ENCODE measurements at places on chromosomes 5 and 9.

DNA sequence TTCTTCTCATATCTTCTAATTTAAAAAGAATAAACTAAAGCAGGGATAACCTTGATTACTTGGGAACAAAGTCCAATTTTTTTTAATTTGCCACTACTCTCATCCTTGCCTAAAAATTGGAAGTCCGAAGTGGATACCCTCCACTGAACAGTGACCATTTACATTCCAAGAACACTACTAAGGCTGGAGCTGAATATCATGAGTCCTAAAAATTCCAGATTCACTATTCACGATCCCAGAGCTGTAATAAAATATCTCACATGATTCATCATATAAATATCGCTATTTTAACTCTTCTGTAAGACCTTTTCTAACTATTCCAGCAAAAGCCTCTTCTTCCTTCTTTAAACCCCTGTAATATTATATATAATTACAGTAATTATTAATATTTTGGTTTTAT, 57.4 kb downstream of the ATPSCKMT start:
- peak; percentile 50 for DNase-seq

DNA sequence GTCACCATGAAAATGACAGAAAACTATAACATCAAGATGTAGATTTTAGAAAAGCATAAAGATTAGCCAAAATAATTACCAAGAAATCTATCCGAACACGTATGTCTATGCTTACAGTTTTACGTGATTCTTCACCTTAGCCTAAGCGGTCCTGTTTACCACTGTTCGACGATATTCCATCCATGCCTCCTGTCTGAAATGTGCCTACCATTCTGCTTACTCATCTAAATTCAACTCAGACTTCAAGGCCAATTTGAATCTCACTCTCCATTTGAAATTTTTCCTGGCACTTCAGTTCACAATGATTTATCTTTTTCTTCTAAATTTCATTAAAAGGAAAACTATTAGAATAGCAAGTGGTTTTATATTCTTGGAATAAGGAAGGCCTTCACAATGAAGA, 15.4 kb downstream of the ZDHHC21 start:
- DNase-seq = no peak

GRCh38 chr9:100111235-100111634, 12.2 kb downstream of the INVS start:
- DNase-seq = peak; percentile 49

DNA sequence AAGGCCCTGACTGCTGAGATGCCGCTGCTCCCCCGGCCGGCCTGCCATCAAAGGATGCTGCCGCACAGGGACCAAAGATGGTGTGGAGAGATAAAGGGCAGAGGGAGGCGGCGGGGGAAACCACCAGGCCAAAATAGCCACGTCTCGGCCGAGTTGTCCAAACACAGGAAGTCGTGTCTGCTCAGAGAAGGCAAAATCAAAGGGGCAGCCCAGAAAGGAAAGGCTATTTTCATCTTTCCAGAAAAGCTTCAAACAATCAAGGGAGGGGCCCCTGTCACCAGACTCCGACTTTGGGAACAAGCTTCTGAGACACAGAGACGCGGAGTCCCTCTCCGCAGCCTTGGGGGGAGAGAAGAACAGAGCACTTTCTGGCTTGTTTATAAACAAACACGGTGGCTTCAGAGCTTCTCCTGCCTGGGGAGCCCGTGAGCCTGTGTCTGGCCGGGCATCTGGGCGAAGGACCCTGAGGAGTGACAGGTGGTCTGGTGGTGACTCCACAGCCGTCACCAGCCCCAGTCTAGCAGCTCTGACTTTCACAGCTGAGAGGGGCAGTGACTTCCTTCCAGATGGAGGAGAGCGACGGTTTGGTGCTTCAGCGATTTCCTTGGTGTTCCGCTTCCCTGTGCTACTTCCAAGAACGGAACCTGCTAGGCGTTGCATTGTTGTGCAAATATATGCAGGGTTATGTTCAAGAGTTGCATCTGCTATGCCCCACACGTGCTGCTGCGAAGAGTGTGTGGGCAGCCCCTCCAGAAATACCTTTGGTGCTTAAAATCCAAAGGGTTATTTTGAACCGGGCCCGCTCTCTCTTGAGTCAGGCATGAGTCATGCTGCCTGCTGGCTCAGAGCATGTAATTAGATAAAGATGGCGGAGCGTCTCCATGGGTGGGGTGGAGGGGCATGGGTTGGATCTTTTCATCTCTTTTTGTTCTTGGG, 24.0 kb downstream of the ADAMTSL2 start:
- peak; percentile 90 for DNase-seq

GRCh38 chr5:133453831-133454230, 158.5 kb downstream of the FSTL4 start:
- DNase-seq = no peak

DNA sequence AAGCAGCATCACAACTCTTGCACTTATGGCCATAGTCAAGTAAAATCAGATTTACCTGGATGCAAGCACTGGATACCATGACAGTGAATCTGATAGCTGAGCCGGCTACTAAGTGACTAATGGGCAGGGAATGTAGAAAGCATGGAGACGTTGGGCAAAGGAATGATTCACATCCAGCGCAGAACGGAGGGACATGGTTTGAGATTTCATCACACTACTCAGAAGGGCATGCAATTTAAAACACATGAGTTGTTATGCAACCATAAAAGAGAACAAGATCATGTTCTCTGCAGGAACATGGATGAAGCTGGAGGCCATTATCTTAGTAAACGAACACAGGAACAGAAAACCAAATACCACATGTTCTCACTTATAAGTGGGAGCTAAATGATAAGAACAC, 169.1 kb upstream of the PIK3R1 start:
- DNase-seq = peak; percentile 96

DNA sequence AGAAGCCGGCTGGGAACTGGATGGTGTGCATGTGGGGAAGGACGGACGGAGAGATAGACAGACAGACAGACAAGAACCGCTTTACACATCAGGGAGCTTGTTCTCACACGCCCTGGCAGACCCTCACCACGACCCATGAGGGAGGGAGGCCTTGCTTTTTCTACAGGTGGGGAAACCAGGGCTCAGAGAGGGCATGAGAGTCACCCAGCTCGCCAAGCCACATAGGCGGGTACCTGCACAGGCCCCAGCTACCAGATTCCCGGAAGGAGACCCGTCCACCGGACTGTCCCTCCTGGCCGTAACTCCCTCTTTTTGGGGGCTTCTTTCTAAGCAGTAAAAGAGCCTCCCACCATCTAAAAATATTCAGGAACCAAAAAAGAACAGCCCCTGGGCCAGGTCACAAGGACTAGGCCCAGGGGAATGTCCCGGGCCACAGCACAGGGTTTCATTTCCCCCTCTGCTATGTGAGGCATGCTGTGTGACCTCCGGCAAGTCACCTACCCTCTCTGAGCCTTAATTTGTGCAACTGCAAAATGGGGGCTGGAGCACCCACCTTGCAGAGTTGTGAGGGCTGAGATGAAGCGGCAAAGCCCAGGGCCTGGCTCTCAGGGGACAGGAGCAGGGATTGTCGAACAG, 84.4 kb upstream of the SARDH start:
- DNase-seq = no peak

GRCh38 chr5:56406221-56406620, 173.1 kb upstream of the ANKRD55 start:
- DNase-seq = no peak

GRCh38 chr5:93428868-93429267, 152.2 kb downstream of the NR2F1-AS1 start:
- DNase-seq = peak; percentile 21

GRCh38 chr5:33300209-33300742, 140.5 kb upstream of the TARS1 start:
- no peak for DNase-seq

- no peak for DNase-seq
Measured at GRCh38 chr5:157470631-157471030, 10.6 kb downstream of the NIPAL4 start.

GRCh38 chr9:134544388-134545214, 97.0 kb upstream of the COL5A1 start:
- peak; percentile 95 for DNase-seq

DNA sequence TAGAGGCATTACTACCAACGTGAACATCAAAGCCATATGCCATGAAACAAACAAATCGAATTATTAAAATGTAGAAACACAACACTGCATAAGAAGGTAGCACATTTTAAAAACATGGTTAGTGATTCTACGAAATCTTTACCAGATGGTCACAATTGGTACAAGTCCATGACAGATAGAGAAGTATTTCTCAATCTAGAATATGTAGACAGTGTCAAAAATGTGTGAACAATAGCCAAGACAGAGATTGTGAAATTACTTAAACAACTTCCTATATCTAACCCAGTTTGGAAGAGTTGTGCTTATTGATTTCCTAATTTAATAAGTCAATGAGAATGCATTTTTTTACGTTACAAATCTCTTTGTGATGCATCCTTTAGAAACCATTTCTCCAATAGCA, 1121.6 kb downstream of the MAT2B start:
- no peak for DNase-seq

GRCh38 chr9:37105234-37105633, 15.1 kb upstream of the ZCCHC7 start:
- no peak for DNase-seq

GRCh38 chr5:74167206-74167929, 473.2 kb downstream of the ENC1 start:
- peak; percentile 90 for DNase-seq

DNA sequence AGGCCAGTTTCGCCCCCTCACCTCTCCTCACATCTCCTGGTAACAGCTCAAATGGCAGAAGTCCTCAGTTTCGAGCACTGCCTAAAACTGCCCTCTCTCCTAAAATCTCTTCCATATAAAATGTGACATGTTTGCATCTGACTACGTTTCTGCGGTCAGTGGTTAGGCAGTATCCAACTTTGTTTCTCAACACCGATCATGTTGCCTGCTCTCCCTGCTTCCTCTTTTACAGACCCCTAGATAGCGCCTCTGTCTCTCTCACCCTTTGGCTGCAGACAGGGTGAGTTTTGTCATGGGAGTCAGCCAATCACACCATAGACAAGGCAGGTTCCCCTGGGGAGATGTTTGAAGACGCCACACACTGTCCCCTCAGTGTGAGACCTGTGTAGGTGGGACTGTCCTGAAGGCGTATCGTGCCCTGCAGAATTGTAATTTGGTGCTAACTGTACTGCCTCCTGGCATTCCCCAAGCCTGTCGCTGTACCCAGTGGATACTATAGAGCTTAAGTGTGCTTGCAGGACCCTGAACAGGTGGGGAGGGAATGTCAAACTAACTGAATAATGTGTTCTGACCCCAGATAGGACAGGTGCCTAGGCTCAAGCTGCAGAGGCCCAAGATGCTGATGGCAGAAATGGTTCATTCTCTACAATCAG, 1.1 kb downstream of the HEXB start:
- DNase-seq = no peak

DNA sequence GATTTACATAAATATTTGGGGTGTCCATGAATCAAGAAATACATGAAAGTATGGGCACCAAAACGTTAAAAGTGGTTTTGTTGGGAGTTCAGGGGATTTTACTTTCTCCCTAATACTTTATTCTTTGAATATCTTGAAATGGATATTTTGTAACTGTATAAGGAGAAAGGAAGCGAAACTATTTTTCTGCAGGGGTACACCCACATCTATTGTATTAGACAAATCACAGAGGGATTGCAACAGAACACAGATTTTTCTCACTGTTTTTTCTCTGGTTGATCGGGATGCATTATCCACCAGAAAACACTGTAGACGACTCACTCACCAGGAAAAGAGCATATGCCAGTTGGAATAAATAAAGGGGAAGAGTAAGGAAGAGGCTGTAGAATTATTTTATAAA, 1.2 kb upstream of the RABGAP1 start:
- DNase-seq = no peak

GRCh38 chr9:109737295-109737694, 42.7 kb upstream of the PALM2AKAP2 start:
- DNase-seq = no peak

DNA sequence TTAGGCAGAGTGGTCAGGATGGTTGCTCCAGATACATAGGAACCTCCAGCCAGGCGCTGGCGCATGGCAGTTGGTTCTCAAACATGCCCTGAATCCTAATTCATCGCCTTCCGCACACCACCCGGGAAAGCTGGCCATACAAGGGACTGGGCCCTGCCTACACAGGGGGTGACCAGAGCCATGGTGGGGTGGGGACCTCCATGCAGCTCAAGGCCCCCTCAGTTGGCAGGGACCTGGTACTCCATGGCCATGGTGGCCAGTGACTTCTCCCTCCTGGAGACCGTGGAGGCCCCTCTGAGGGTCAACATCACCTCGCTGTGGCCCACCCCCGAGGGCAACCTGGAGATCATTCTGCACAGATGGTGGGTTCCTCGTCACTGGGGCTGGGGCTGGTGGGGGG, 26.8 kb downstream of the PAEP start:
- DNase-seq = no peak

- DNase-seq = no peak
Measured at GRCh38 chr9:126853667-126854066, 6.8 kb upstream of the ZBTB34 start.

- peak; percentile 36 for DNase-seq
Measured at GRCh38 chr9:116589392-116590354, 97.4 kb upstream of the TRIM32 start.

DNA sequence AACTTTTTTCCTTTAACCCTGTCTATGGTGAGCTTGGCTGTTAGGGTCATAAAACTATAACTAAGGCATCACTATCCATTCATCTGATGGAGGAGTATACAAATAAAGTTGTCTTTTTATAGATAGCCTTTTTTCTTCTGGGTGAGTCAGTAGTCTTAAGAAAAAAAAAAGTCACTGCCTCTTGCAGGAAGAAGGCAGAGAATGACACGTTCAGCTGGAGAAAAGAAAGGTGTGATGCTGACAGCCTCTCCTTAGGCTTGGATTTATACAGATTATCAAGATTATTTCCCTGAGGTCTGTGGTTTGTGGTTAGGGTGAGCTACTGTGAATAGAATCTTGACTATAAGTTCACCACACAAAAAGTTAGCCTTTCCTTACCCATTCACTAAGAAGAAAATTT, 23.0 kb downstream of the EPB41L4B start:
- peak; percentile 93 for DNase-seq

DNA sequence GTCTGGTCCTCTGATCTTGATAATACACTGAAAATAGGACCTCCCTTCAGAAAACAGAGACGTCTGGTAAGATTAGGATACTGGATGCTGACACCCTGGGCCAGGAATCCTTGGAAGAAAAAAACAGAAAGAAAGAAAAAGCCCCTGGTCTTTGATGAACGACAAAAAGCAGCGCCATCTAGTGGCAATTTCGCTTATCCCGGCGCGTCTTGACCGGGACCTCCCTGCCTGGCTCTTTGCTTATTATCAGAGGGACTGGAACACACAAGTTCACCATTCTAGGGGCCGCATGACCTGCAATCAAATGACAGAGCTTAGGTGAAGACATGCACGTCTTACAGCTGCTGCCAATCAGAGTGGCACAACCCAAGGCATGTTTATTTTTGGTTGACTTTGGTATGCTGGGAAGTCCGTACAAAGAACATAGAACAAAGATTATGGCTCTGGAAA, 114.9 kb upstream of the NFIB start:
- peak; percentile 46 for DNase-seq

GRCh38 chr5:2727550-2727949, 23.9 kb downstream of the IRX2 start:
- no peak for DNase-seq
